ENCODE measurements at places on chromosomes 4 and X. TPM values are rescaled to one million over a fixed set of nuclear protein-coding genes. Genes with fewer than 3 reads are reported as not detected.

GRCh38 chr4:71550220-71551165 lies 211.7 kb downstream of the SLC4A4 start:
- no peak overlapping the region for H3K27ac ChIP-seq
- peaks cover 30% of the 10 kb centered on the region for H3K4me1 ChIP-seq
- no peak overlapping the region for H3K4me3 ChIP-seq
- DNase-seq = no peak

DNA sequence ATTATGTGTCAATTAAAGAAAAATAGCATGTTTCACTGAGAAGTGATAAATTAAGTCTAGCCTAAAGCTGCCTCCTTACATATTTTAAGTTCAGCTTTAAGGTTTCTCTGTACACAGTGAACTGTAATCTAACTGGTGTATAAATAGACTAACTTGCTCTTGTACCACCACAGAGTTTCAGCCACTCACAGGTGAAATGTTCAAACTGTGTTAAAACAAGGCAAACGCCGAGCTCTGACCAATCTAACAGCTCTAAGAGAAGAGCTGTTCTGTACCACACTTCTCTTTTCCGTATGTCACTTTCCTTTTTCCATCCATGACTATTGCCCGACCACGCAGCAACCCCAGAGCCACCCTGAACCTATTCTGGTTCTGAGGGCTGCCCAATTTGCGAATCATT lies 64.5 kb downstream of the DCHS2 start:
- H3K4me1 ChIP-seq = peaks cover 10% of the 10 kb centered on the region
- DNase-seq = no peak
- no peak overlapping the region for H3K4me3 ChIP-seq
- H3K27me3 ChIP-seq = peaks cover 13% of the 10 kb centered on the region
- H3K27ac ChIP-seq = no peak overlapping the region

HELT gene
- total RNA-seq = not detected

DNA sequence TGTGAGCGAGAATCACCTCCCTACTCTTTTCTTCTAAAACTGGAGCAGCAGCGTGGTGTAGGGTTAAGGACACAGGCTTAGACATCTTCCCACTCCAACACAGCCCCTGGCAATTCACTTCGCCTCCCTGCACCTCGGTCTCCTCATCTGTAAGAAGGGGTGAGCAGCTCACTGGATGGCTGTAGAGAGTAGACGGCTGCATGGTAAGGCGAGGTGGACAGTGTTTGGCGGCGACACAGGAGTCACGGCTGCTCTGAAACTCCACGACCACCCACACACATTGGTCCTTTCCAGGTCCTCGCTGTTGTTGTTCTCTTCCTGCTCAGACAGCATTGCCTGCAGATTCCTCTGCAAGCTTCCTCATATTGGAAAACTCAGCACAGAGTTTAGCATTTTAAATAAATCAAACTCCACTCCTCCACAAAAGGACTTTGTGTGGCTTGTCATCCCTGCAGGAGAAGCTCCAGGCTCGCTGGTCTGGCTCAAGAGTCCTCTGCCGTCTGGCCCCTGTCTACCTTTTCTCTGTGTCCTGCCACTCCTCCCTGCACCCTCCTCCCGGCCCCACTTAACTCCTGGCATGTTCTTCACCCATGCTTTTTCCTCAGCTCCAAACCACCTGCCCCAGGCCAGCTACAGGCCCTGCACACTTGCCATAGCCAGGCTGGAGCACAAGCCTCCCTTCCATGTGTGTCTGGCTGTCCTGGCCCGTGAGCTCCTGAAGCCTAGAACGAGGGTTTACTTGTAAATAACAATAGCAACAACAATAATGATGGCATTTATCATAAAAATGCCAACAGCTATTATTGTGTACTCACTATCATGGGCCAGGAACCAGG lies 41.3 kb upstream of the CRMP1 start:
- no peak overlapping the region for H3K27ac ChIP-seq
- peaks cover 23% of the 10 kb centered on the region for H3K4me1 ChIP-seq
- no peaks in the 10 kb centered on the region for H3K36me3 ChIP-seq
- no peak overlapping the region for H3K4me3 ChIP-seq

PORCN gene
- total RNA-seq = 14.2 TPM

PAK3 gene
- 11.9 TPM for total RNA-seq

- peaks cover 16% of the 10 kb centered on the region for H3K4me1 ChIP-seq
- H3K27me3 ChIP-seq = peaks cover 59% of the 10 kb centered on the region
- H3K36me3 ChIP-seq = no peaks in the 10 kb centered on the region
- no peak for DNase-seq
- H3K27ac ChIP-seq = no peak overlapping the region
- H3K4me3 ChIP-seq = no peak overlapping the region
Observed at GRCh38 chrX:130109429-130110378, 593 bp downstream of the ELF4 start.

CACNA1F gene
- 0.05 TPM for total RNA-seq

- no peak for DNase-seq
- H3K27me3 ChIP-seq = no peaks in the 10 kb centered on the region
- H3K36me3 ChIP-seq = no peaks in the 10 kb centered on the region
- no peak overlapping the region for H3K27ac ChIP-seq
- H3K4me1 ChIP-seq = peaks cover 37% of the 10 kb centered on the region
Observed at GRCh38 chr4:182918791-182919302, 1.7 kb upstream of the DCTD start.

CT45A3 gene
- total RNA-seq = not detected

GABRG1 gene
- total RNA-seq = not detected

SSX4 gene
- not detected for total RNA-seq

SGMS2 gene
- total RNA-seq = 1.6 TPM

GRCh38 chr4:84994280-84994679 lies 27.8 kb upstream of the WDFY3 start:
- no peak overlapping the region for H3K4me3 ChIP-seq
- no peak overlapping the region for H3K27ac ChIP-seq
- H3K36me3 ChIP-seq = no peaks in the 10 kb centered on the region
- peaks cover 6% of the 10 kb centered on the region for H3K4me1 ChIP-seq

LUZP4 gene
- total RNA-seq = not detected

- no peak for DNase-seq
- peaks cover 46% of the 10 kb centered on the region for H3K4me1 ChIP-seq
- H3K36me3 ChIP-seq = peaks cover 3% of the 10 kb centered on the region
- H3K27me3 ChIP-seq = no peaks in the 10 kb centered on the region
Observed at GRCh38 chr4:123554801-123555232, 158.2 kb downstream of the SPRY1 start.

HDX gene
- 10.6 TPM for total RNA-seq

- H3K4me1 ChIP-seq = no peaks in the 10 kb centered on the region
- H3K4me3 ChIP-seq = no peak overlapping the region
Observed at GRCh38 chr4:70190579-70190978, 4.9 kb upstream of the ODAM start.

- H3K27me3 ChIP-seq = no peaks in the 10 kb centered on the region
- peak; percentile 48 for DNase-seq
- no peak overlapping the region for H3K27ac ChIP-seq
- no peak overlapping the region for H3K4me3 ChIP-seq
- H3K4me1 ChIP-seq = peaks cover 4% of the 10 kb centered on the region
Observed at GRCh38 chrX:130079824-130080406, 30.4 kb downstream of the ELF4 start.

- H3K4me1 ChIP-seq = peaks cover 6% of the 10 kb centered on the region
- DNase-seq = no peak
- H3K27me3 ChIP-seq = no peaks in the 10 kb centered on the region
- no peak overlapping the region for H3K4me3 ChIP-seq
Observed at GRCh38 chr4:53890461-53890860, 173.9 kb downstream of the CHIC2 start.

Data from neural crest cell (in vitro differentiated cells).